ENCODE measurements at places on chromosomes 5 and 9.

DNA sequence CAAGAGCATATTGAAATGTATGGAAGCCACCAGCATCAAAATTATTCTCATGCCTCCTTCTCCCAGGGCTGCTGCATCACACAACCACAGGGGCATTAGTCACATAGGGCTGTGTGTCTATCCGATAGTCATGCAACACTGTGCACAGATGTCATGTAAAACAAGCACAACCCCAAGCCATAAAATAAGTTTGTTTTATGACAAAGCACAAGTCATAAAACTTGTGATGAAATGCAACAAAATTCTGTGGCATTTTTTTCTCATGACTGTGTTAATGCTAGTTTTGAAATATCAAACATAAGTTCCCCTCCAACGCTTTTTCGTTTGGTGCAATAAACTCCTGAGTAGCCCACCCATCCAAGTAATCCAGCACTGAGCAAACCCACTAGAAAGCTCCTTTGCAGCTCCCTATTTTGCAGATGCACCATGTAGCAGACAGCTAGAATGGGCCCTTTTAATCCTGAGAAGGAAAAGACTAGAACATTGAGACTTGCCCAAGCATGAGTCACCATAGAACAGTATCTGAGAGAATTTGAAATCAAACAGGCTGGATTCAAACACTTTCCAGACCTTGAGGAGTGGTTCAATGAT, 93.3 kb upstream of the ZNF366 start:
- DNase-seq = no peak

- no peak for DNase-seq
Measured at GRCh38 chr9:124202447-124202971, 55.2 kb upstream of the NEK6 start.

DNA sequence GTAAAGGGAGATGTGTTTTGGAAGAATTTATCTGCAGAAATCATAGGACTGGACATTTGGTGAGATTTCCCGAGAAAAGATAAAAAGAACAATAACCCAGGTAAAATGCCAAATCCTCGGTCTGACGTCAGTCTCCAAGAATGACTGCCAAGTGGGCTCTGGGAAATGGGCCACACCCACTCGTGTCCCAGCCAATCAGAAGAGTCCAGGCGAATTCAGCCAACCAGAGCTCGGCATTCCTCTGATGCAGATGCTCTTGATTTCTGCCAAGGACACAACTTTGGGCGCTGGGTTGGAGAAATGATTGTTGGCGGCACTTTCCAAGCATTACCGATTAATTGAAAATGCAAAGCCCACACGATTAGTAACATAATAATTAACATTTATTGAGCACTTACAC, 73.3 kb downstream of the FGF18 start:
- no peak for DNase-seq

DNA sequence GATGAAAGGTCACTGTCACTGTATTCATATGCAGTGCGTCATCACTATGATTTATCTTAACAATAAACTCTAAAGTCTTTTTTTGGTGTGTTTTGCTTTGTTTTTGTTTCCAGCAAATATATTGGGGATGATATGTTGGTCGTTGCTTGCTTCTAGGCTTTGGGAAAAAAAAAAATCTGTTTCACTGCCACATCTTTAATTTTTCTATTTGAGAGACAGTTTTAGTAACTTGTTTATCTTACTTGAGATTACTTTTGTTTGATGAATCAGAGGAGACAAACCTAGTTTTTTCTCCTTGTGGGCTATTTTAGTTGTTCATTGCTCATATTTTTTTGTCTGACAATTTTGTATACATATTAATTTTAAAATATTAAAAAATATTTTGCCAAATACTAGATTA, 19.4 kb downstream of the CWC27 start:
- no peak for DNase-seq

DNA sequence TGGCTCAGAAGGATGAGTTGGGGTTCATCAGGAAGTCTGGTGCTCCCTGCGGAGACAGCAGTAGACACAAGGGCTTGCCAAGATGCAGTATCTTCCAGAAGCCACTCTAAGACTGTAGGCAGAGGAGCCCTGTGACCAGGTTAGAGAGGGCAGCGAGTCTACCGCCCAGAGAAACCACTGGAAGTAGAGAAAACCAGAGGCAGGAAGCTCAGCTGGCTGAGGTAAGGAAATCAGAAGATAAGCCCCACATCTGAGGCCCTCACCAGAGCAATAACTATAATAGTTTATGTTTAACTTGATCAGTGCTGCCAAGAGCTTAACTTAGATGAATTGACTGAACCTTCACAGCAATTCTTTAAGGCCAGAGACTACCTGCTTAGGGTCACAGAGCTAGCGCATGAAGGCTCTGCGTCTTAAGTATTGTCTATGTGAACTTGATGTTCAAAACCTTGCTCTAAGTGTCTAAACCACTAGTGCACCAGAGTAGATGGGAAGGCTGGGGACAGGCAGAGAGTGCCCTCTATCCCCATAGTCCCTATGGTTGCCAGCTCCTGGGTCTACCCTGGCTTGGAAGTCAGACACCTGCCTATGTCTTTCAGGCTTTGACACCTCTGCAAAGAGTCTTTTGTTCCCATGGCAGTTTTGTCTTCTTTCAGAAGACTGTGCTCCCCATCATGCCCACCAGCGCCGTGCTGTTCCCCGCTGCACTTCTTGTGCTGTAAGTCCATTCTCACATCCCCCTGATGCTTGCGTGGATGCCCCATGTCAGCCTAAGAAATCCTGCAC, 228.2 kb upstream of the KLF4 start:
- no peak for DNase-seq

GRCh38 chr5:157750320-157750719, 6.8 kb downstream of the LSM11 start:
- no peak for DNase-seq

- DNase-seq = no peak
Measured at GRCh38 chr5:87762631-87763030, 349.9 kb upstream of the CCNH start.

DNA sequence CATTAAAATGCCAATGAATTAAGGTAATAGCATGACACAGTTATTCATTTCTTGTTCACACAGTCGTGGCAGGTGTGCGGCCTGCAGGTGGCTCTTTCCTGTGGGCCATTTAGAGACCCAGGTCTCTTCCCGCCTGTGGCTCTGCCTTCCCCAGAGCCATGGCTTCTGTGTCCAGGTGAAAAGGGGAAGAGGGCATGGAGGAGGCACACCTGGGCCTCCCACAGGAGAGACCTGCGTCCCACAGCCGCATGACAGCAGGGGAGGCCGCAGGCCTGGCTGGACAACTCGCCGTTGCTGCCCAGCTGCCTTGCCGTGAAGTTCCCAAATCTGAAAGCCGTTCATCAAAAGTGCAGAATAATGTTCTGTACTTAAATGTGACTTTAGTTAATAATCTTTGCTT, 14.4 kb upstream of the PLEKHG4B start:
- no peak for DNase-seq

DNA sequence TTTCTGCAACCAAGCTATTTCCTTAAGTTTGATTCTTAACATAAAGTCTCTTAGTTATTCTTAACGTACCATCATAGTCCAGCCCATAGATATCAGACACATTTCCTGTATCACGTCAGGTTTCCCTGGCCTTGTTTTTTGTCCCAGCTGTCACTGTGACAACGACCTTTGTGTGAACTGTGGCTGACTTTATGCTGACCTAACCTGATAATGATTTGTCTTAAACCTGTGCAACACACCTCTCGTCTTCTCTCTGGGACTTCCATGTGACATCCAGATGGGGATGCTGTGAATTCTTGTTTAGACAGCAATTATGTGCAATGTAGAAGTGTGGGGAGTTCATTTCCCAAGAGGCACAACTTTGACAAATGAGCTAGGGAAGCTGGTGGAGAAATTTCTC, 662.8 kb downstream of the PTPRD start:
- DNase-seq = no peak

- DNase-seq = no peak
Measured at GRCh38 chr5:8247049-8247899, 378.3 kb downstream of the MTRR start.

DNA sequence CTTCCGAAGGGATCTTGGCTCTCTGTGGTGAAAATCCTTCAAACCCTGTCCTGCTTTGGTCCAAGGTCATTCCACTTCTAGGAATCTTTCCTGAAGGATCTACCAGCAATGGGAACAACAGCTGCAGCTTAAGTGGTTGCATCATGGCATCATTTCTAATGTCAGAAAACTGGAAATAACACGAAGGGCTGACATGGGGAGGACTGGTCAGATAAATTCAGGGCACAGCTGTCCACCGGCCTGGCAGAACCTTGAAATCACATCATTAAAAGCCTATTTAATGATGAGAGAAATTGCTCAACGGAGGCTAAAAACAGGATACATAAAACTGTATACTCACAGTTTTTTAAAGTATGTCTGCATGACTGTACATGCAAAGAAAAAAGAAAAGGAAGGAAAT, 28.3 kb downstream of the OLFML2A start:
- DNase-seq = no peak

GRCh38 chr9:105373723-105374122, 74.1 kb upstream of the FSD1L start:
- DNase-seq = no peak

- DNase-seq = no peak
Measured at GRCh38 chr5:10633271-10634049, 69.6 kb downstream of the ANKRD33B start.

DNA sequence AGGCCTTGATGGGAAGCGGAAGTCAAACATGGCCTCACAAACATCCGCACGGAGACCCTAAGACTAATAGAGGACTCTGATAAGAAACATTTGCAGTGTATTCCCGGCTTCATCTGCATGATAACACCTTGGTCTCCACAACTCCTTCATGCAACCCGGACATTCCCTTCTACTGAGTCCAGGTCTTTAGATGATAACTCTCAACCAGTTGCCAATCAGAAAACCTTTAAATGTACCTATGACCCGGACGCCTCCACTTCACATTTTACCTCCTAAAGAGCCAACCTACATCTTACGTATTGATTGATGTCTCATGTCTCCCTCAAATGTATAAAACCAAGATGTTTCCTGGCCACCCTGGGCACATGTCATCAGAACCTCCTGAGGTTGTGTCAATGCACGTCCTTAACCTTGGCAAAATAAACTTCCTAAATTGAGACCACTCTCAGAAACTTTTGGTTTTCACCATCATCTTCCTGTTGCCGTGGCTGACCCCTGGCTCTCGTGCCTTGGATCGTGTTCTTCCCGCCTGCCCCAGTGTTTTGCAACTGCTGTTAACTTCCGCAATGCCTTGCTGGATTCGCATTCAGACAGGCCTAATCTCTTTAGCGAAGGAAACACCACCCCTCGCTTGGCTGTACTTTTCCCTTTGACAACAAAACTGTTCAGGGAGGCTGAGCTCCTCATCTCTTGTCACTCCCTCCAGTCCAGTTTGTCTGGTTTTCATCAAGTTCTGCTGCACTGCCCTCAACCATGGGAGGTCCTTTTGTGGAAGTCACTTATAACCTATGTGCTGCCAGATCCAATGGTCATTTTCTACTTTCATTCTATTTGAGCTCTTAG, 1.1 kb upstream of the DAP start:
- DNase-seq = no peak

GRCh38 chr9:75612205-75612604, 278.3 kb upstream of the PCSK5 start:
- no peak for DNase-seq

GRCh38 chr9:111828193-111828592, 33.5 kb upstream of the SHOC1 start:
- DNase-seq = no peak

DNA sequence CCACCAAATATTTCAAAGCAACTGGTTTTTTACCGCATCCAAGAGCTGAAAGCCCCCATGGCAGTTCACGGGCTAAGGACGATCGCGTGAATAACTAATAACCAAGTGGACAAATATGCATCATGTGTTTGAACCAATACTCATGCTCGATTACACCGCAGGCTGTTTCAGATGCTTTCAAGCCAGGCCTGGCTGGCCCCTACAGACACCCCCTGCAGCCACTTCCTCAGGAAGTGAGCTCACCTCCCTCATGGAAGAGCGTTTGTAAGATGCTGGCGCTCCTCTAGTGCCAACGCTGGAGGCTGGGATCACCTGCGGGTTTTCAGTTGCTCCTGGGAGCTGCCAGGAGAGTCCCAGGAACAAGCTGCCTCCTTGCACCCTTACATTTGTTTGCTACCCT, 53.9 kb upstream of the PTCH1 start:
- DNase-seq = no peak

DNA sequence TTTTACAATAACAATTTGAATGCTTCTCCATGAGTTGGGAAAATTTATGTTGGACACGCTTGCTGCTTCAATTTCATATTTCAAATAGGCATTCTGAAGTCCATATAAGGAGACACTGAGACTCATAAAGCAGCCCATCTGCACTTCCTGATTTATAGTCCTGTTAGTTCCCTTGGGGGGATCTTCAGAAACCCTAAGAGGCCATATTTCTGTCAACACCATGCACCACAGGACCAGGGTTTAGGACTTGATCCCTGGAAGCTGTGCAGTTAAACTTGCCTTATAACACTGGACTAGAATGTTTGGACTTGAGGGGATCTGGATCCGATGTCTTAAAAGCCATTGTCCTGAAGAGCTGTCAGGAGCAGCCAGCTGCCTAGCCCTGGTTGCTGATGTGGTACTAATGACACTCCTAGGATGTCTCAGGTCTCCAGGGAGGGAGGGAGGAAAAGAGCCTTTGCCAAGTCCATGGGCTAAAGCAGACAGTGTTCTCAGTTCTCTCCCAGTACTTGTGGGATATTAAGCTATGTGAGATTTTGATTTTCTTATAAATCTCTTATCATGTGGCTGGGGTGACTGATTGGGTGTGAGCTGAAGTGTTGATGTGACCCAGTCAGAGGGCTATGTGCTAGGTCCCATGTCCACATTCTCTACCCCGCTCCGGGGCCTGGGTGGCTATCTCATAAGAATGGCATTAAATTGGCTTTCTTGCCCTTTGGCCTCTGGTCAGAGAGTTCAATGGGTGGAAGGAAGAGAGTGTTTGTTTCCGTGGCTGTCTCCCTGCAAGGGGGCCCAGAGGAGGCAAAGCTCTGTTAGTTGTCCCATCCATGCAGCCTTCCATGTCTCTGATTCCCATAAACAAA, 399.8 kb downstream of the OSTF1 start:
- no peak for DNase-seq

- DNase-seq = no peak
Measured at GRCh38 chr5:108521011-108521700, 139.3 kb upstream of the FBXL17 start.

DNA sequence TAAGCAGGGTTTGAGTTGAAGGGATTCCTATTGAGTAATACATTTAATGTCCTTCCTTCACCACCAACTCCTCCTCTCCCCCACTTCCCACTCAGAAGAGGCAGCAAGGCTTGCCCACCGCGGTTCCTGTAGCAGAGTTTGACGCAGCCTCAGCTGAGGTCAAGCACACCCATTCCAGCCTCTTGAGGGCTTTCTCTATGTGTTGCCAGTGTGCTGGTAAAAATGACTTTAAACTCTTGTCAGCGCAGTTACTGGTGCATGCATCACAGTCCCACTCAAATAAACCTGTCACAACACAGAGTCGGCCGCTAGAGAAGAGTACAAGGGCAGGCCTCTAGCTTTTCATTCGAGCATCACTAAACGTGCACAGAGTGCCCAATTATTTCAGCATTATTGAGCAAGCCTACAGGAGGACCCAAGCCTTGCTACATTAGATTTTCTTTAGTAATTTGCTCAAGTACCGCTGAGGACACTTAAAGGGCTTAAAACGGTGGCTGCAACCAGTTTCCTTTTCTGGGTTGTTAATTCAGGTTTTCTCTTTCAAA, 79.6 kb downstream of the TLE4 start:
- DNase-seq = no peak
